ENCODE measurements at places on chromosomes 7 and 10. TPM values are rescaled to one million over a fixed set of nuclear protein-coding genes. Genes with fewer than 3 reads are reported as not detected.

DNA sequence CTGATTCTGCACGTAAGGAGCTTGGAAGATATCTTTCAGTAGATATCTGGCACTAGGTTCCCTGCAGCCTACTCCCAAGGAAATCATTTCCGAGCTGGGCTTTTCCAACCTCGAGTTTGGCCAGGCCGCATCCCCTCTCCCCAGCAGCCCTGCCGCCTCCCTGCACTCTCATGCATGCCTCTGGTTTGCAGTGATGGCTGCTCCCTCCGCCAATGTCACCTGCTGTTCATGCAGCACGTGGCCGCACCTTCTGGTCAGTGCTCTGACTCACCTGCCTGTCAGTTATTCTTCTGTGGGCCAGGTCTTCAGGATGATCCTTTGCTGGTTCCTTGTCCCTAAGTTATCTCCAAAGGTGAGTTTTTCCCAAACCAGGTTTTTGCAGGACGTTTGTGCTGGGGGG, 50.6 kb upstream of the RASGEF1A start:
- no peak for DNase-seq

DNA sequence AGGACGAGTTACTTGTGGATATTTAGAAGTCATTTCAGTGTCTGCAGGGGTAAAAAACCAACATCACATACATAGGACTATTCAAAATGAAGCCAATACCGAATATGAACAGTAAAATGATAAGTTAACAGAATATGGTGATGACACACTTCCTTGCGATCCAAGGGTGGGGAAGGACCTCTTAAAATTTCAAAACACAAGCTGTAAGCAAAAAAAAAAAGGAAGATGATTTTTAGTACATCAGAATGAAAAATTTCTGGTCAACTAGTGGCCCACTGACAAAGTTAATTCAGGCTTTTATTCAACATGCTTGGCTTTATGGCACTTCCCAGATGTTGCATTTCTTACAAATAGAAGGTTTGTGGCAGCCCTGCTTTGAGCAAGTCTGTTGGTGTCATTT, 19.0 kb upstream of the GALNTL5 start:
- DNase-seq: no peak

GRCh38 chr7:45514944-45515343, 59.2 kb upstream of the ADCY1 start:
- no peak for DNase-seq

DNA sequence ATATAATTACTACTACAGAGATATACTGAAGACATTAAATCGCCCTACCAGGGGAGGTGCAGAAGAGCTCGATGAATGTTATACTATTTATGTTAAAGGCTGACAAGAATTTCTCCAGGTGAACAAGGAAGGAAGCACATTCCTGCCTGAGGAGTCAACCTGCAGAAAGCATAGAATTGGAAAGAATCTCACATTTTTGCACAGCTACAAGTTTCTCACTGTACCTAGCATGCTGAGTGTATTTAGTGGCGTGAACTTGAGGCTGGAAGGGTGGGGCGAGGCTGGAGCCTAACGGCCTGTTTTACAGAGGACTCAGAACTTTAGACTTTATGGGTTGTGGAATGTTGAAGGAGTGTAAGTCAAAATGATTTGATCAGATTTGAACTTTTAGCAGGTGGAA, 373.6 kb upstream of the LRGUK start:
- DNase-seq: peak; percentile 89

GRCh38 chr10:118153287-118153686, 106.5 kb upstream of the RAB11FIP2 start:
- DNase-seq: no peak

DNA sequence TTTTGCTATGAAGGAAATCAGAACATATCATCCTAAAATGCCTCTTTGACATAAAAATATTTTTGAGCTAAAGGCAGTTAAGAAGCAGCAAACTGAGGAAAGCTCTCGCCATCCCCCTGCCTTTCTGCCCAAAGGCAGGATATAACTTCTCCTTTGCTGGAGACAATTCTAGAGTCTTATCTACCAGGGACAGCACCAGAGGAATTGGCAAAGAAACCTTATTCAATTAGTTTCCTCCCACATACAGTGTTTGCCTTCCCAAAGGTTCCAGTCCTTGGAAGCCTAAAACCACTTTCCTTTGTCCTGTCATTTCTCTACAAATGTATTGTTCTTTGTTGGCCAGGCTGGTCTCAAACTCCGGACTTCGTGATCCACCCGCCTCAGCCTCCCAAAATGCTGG, 33.7 kb downstream of the MASTL start:
- DNase-seq: no peak

GRCh38 chr7:44762726-44763522, 14.3 kb downstream of the ZMIZ2 start:
- DNase-seq: no peak

DNA sequence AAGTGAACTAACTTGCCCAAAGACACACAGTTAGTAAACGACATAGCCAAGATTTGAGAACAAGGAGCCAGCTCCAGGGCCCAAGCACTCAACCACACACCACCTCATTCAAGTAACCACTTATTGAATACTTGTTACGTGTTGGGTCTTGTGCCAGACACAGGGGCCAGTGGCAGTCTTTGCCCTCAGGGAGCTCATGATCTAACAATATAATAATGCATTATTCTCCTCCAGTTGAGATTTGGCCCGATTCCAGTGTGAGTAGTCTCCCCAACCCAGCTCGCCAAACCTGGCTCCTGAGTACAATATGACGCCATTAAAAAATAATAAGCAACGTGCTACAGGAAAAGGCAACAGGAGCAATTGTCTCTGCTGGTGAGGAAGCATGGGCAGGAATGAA, 14.4 kb upstream of the STK17A start:
- DNase-seq: peak; percentile 99

DNA sequence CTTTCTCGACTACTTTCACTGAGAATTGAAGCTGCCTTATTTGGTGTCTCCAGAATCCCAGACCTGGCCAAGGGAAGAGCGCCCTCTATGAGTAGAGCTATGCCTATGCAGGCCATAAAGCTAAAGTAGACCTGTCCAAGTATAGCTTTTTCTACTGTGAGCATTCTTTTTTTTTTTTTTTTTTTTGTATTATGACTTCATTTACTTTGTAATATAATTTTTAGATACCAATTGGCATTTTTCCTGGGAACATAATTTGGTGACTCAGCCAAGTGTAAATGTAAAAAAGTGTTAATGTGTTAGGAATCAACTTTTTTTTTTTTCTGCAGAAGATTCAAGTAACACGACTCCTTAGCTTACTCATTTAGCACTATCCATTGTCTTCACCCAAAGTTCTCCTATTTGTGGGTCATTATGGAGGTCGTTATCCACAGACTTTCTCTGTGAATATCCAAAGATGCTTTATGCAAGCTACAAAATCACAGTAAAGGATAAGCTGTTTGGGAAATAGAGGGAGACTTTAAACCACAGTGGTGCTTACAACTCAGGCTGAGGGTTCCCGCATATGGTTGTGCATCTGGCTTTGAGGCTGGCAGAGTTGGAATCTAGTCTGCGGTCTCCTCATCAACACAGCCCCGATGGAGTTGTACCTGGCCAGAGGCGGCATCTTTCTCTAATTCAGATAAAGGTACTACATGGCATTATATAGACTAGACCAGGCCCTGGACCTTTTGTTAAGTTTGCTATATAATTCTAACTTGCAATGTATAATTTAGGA, 1040.2 kb upstream of the SORCS1 start:
- no peak for DNase-seq

GRCh38 chr7:3927446-3928110, 626.5 kb downstream of the SDK1 start:
- no peak for DNase-seq

GRCh38 chr7:2970307-2970664, 73.4 kb downstream of the CARD11 start:
- no peak for DNase-seq

DNA sequence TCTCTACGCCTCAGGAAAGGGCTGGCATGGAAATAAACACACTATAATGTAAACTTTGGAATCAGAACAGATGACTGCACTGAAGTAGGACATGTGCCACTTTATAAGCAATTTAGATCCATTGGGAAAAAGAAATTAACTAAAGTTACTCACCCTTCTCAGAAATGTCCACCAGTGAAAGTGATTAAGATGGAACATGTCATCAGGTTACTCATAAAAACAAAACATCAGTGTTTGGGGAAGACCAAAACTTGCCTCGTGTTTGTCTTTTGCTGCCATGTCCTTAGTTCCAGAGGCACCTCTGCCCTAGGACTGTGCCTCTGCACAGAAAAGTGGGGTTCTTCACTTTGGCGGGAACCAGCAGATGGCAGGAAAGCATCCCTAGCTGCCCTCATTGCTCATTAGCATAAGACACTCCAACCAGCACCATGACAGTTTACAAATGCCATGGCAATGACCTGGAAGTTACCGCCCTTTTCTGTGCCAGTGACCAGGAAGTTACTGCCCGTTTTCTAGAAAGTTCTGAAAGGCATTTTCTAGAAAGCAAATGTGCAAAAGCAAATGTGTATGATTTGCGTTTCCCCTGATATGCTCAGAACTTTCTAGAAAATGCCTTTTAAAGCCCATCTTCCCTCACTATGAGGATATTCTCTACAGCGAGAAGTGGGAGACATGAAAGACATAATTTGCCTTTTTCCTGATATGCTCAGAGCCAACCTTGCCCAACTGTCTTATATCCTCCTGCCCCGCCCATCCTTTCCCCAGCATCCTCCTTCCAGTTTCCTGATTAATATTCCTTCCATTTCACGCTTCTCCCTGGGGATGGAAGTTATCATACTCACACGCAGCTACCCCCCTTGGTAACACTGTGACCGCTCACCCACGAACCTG, 258.2 kb downstream of the USP6NL start:
- DNase-seq: no peak

GRCh38 chr10:57809961-57810360, 457.7 kb downstream of the IPMK start:
- DNase-seq: no peak

GRCh38 chr7:128747327-128748079, 8.3 kb downstream of the CALU start:
- DNase-seq: no peak

- no peak for DNase-seq
Observed at GRCh38 chr10:95241533-95241932, 47.5 kb downstream of the ACSM6 start.

- DNase-seq: no peak
Observed at GRCh38 chr7:85520175-85520574, 333.3 kb upstream of the SEMA3D start.

DNA sequence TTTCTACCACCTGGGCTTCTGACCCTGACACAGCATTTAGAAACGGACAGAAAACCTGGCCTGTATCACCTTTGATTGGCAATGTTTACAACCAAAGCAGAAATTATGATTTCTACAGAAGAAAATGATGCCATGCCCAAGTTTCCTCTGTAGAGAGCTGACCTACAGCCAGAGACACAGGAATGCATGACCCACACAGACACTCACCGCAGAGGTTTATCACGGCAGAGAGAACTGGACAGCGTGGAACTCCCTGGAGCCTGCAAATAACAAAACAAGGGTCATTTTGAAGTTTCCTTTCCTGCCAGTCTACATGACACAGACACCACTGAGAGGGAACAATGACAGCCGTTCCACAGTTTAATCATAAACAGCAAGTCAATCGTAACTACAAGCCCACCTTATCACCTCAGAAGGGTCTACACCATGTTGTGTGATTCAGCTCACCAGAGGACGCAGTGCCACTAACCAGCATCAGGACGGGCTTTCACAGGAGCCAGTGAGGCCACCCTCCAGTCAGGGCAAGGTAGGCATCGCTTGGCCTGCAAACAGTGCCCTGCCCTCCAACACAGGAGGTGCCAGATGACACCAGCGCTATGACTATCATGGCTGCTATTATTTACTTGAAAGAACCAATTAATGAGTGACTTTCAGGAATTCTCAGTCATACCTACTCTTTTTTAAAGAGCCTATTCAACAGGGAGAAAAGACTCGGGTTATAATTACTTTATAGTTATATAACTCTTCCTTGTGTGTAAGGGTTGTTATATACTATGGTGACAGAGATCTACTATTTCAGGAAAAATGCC, 139.9 kb downstream of the TNS3 start:
- no peak for DNase-seq

GRCh38 chr10:42596196-42596595, 42.2 kb downstream of the ZNF33B start:
- no peak for DNase-seq

The CYP3A5 gene
- total RNA-seq: 1.1 TPM

The GDF10 gene
- total RNA-seq: not detected

The PRTFDC1 gene
- 8.7 TPM for total RNA-seq

The HOXA4 gene
- total RNA-seq: 0.82 TPM

The CALHM3 gene
- not detected for total RNA-seq

The SORCS1 gene
- not detected for total RNA-seq

The ADAM8 gene
- 137 TPM for total RNA-seq

The LBX1 gene
- total RNA-seq: not detected

The TUBAL3 gene
- 1.1 TPM for total RNA-seq

The GDF2 gene
- total RNA-seq: not detected

The CH25H gene
- total RNA-seq: not detected

The ACSM6 gene
- total RNA-seq: not detected

The NUTM2E gene
- total RNA-seq: 0.20 TPM

The SPDYE2B gene
- not detected for total RNA-seq
